ENCODE measurements at places on chromosomes 11 and 22.

DNA sequence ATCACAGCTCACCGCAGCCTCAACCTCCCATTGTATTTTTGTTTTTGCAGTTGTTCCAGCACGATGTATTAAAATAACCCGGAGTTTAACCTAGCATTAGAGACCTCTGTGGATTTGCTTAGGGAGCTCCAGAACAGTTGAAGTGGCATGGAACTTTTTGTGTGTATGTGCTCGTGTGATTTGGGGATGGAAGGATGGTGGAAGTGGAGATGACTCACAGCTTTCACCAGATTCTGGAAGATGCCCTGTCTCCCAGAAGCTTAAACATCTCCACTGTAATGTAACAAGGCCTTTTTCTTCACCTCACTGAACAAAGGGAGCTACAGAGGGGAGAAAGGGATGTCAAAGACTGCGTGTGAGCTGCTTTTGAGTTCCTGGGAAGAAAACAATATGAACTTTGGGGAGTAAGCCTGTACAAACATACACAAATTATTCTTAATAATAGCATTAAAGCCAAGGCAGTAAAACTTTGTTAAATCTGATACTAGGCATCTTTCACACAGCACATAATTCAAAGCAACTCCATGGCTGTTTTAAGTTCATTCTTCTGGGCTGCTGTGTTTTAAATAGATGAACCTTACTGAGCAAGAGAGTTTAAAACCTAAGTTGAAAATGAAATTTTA lies 226.4 kb downstream of the ADAMTS15 start:
- no peak for DNase-seq

- no peak for DNase-seq
Measured at GRCh38 chr11:125370561-125371389, 125.3 kb downstream of the FEZ1 start.

GRCh38 chr11:35598254-35599125 lies 19.8 kb upstream of the FJX1 start:
- DNase-seq: no peak

DNA sequence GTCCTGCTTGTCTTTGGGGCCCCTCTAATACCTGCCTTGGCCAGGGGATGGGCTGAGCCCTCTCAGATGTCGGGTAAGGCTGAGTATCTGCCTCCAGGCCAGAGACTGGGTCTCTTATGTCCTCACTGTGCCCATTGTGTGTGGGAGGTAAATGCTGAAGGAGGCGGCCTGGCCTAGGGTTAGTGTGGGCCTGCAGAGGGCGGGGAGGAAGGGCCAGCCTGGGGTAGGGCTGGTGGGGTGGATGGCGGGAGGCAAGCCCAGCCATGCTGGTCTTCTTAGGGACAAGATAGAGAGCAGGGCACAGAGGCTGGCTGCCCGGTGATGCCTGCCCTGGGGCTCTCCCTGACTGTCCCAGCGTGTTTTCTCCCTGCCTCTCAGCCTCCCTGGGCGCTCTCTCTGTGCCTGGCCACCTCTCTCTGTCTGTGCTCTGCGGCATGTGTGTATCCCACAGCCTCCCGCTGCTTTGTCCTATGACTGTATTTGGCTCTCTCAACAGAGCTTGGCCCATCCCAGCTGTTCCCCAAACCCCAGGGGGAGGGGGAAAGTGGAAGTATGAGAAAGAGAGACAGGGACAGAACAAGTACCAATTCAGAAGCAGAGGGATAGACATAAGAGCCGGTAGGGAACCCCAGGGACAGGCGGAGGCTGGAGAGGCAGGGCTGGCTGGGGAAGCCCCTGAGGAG lies 57.0 kb downstream of the PDE2A start:
- DNase-seq: no peak

- DNase-seq: no peak
Measured at GRCh38 chr11:15471895-15472799, 357.4 kb downstream of the INSC start.
